ENCODE measurements at places on chromosomes 12 and 14. TPM values are rescaled to one million over a fixed set of nuclear protein-coding genes. Genes with fewer than 3 reads are reported as not detected.

IL26 gene
- 8.3 TPM for total RNA-seq

DNA sequence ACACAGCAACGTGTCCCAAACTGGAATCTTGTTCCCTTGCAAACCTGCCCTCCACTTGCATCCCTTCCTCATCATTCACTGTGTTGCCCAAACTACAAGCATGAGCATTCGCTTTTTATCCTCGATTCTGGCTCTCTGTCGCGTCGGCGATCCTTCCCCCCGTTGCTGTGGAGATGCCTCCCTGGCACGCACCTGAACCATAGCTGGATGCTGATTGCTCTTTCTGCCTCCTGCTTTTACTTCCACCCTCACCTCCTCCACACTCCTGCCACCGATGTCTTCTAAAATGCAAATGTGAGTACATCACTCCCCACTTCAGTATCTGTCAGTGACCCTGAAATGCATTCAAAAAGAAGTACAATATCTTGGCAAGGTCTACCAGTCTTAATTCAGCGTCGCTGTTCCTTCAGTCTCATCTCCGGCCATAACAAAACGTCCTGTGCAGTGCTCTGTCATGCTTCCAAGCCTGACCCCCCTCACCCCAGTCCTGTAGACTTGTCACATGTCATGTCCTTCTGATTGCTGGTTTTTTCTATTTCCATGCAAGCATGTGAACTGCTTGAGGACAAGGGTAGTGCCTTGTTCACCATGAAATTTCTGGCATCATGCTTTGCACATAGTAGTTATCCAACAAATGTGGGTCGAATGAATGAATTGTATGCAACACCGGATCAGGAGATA, 2.5 kb upstream of the PPP2R5C start:
- DNase-seq, result no peak

GRCh38 chr12:59219148-59219547, 298.8 kb upstream of the LRIG3 start:
- no peak for DNase-seq

DNA sequence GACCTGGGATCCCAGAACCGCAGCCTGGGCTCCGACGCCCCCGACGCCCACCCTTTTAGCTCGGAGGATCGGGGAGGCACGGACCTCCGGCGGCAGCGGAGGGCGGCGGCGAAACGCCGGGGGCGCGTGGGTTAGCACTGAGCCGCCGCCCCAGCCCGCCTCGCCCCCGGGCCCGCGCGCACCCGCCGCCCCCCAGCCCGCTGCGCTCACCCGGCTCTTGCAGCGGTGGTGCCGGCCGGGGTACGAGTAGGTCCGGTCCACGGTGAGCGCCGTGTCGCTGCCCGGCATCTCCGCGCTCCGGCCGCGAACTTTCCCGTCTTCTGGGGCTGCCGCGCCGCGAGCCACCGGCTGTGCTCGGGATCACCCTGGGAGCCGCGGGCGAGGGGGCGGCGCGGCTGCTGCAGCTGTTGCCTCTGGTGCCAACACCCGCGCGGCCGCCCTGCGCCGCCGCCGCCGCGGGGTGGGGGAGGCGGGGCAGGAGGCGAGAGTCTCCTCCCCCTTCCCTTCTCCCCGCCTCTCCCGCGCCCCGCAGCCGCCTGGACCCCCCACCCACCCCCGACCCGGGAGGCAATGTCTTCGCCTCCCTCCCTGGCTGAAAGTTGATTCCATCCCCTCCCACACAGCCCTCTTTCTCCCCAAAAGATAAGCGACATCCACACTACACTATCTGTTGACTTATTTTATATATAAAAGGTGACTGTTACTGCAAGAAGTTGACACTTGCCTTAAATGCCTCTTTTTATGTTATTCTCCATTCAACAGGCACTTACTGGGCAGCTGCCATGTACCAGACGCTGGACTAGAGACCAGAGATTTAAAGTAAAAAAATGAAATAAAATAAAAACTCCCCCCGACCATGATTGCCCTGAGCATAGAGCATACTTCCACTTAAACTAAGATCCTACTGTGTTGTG, at the start of gene TMCC3:
TSS of gene TMCC3 (minus strand) at position 415 of the 914 bp plus-strand sequence. CDS start at position 288, 127 bp downstream.
- DNase-seq, result no peak
